ENCODE measurements at places on chromosomes 5 and 9.
A peak's percentile ranks its signal among the peaks of the same experiment; 100 is the strongest.

DNA sequence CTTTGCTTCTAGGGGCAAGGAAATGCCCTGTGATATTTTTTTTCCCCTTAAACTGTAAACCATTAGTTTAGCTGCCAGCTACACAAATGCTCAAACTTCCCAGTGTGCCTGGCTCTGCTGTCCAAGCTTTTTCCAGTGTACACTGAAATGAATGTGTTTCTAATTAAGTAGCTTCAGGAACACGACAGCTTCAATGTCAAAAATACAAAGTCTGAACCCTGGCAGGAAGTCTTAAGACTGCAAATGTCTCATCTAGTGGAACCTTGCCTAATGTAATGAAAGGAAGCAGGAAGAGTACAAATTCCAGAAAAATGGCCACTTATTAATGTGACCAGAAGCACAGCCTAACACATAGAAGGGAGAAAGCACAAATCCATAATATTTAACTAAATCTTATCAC, 255.2 kb downstream of the CRB2 start:
- peak; percentile 2 for DNase-seq

DNA sequence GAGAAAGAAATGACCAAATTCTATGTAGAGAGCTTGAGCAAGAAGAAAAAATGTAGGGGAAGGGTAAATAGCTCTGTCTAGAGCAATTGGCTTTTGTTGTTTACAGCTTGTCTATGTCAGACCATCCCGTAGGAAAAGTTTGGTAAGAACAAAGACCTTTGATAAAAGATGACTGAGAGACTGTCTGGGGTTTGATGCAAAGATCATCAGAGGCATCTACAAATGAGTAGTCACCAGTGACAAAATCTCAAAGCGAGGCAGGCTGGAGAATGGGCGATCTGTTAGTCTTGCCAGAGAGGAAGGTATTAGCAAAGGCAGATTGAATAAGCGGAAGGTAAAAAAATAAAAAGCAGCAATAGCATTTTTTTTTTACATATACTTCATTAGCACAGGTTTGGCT, 125.0 kb upstream of the RASGRF2 start:
- no peak for DNase-seq

- no peak for DNase-seq
These were observed 595.4 kb upstream of the DMAC1 start for GRCh38 chr9:8395022-8395421.

- DNase-seq = no peak
These were observed 107.7 kb upstream of the TLX3 start for GRCh38 chr5:171201310-171201709.

DNA sequence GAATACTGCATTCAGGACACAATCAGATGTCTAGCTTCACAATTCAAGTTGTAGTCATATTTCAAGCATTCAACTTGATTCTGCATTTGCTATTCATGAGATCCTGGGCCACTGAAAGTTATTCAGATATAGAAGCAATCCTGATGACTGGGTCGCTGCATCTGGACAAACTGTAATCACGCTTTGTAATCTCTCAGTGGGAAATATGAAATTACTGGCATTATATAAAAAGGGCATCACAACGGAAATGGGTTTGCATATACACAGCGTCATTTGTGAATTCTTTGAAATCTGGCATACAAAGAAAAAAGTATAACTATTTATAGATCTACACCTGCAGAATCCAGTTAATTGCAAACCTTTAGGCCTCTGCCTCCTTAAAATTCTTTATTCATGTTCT, 102.2 kb downstream of the PARP8 start:
- no peak for DNase-seq

GRCh38 chr5:61280205-61280604, 51.9 kb upstream of the ZSWIM6 start:
- peak; percentile 74 for DNase-seq

DNA sequence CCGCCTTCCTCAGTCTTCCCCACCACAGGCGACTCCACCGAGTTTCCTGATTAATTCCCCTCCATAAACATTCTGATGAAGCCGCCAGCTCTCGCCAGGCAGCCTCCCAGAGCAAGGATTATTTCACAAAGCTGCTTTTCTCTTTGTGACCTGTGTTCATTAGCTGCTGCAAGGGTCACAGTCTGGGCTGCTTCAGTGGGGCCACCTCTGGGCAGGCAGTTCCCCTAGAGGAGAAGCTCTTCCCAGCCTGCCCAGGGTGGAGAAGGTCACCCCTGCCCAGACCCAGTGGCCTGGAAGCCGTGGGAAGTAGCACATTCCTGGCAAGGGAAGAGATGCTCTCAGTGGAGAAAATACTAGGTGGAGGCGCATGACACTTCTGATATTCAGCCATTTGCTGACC, 58.4 kb upstream of the RAPGEF1 start:
- DNase-seq = no peak

- no peak for DNase-seq
These were observed 30.2 kb downstream of the CDHR2 start for GRCh38 chr5:176579323-176579722.

All from myocyte (in vitro differentiated cells).